Keratinocyte (primary cell): ENCODE measurements at places on chromosomes 13 and 19.

DNA sequence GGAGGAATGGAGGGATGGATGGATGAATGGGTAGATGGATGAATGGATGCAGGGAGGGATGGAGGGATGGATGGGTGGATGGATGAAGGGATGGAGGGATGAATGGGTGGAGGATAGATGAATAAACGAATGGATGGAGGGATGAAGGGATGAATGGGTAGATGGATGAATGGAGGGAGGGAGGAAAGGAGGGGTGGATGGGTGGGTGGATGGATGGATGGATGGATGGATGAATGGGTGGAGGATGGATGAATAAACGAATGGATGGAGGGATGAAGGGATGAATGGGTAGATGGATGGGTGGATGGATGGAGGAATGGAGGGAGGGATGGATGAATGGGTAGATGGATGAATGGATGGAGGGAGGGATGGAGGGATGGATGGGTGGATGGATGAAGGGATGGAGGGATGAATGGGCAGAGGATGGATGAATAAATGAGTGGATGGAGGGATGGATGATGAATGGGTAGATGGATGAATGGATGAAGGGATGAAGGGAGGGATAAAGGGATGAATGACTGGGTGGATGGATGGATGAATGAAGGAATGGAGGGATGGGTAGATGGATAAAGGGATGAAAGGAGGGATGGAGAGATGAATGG lies 33.0 kb upstream of the TPM4 start:
- DNase-seq = no peak

DNA sequence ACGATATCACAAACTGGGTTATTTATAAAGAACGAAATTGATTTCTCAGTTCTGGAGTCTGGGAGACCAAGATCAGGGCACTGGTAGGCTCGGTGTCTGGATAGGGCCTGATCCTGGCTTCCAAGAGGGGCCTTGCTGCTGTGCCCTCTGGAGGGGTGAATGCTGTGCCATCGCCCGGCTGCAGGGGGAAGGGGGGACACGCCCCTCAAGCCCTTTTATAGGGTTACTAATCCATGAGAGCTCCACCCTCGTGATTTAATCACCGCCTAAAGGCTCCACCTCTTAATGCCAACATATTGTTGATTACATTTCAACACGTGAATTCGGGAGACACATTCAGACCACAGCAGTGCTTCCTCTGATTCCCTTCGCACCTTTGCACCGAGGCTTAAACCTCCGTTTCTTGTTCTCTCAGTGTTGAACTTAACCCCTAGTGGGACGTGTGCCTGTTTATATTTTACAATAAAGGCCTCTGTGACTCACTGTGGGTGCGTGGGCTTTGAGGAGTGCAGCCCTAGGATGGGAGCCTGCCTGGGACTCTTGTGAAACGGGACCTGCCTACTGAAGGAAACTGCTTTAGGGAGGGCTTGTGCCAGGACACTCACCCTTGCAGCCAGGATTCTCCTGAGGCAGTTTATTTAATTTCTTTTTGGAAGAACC lies 52.4 kb upstream of the SPATA13 start:
- DNase-seq = no peak

DNA sequence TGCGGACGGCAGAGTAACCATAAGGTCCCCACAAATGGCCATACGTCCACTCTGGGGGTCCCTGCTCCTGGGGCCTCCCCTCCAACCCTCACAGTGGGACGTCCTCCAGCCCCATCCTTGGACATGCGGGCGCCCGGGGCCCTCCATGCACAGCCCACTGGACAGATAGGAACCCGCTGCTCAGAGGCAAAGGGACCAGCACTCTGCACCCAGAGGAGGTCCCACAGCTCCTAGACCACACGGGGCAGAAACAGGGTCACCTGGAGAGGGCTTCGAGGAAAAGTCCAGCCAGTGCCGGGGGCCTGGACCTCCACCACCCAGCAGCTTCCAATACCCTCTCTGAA lies 11.1 kb downstream of the REXO1 start:
- no peak for DNase-seq

GRCh38 chr13:41111454-41111853 lies 21.1 kb downstream of the KBTBD6 start:
- no peak for DNase-seq

GRCh38 chr19:5585461-5586299 lies 17.9 kb upstream of the TINCR start:
- DNase-seq = no peak

DNA sequence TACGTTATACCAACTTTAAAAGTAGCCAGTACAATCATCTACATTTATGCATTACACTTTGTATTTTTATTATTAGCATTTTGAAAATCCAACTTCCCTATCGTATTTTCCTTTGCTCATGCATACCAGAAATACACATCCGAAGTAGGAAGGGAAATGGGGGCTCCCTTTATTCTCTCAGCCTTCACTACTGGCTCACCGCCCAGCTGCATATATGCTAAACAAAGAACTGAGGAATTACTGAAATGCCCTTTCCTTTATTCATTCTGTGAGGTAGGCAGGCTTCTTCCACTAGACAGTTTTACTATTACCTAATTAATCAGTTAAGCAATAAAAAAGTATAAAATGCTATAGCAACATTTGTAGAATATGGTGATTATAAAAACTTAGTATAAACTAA lies 291.6 kb downstream of the KLF12 start:
- no peak for DNase-seq

GRCh38 chr19:35736913-35737886 lies 5.1 kb downstream of the IGFLR1 start:
- DNase-seq = no peak

- no peak for DNase-seq
Measured at GRCh38 chr13:106568299-106569003, 514 bp upstream of the ARGLU1 start.

DNA sequence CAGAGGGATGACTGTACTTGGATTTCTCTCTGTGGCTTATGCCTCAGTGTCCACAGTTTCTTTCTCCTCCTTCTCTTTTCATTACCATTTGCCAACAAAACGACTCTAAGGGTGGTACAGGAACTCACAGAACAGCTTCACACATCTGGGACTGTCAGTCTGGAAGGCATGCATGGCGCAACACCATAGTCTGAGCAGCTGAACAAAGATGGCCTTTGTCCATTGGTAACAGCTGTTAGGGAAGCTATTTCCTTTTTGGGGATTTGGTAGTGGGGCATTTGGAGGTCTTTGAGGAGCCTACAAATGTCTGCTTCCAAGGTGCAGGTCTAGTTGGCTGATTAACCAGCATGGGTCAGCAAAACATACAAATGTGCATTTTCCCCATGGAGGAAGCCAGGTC lies 81.4 kb upstream of the PCDH8 start:
- no peak for DNase-seq
